ENCODE measurements at places on chromosomes 1 and 21. TPM values are rescaled to one million over a fixed set of nuclear protein-coding genes. Genes with fewer than 3 reads are reported as not detected.

DNA sequence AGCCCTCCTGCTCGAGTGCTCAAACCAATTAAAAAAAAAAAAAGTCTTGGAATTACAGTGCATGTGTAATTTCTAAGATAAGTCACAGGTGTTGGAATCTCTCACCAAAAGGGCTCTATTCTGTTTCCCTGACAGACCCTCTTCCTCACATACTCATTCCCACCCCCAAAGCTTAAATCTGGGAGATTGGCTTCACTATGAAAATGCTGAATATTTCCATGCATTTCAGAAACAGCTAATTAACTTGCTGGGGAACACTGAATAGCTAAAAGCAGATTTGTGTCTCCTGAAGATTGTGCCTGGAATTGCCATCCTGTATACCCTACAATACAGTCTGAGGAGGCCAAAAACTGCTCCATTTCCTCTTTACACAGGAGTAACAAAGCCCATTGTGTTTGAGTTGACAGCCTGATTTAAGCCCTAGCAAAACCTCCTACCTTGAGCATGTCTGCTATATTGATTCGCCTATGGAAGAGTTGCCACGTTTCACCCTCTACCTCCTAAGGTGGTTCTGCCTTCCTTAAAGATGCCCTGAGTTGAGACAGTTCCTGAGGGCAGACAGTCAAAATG, 1.4 kb upstream of the PIK3R3 start:
- no peak for DNase-seq

- no peak for DNase-seq
These were observed 86.7 kb downstream of the NGF start for GRCh38 chr1:115251340-115251748.

ISG20L2 gene
- 10.8 TPM for total RNA-seq

GRCh38 chr1:229029879-229030235, 241.1 kb upstream of the RAB4A start:
- DNase-seq = no peak

PLA2G2D gene
- not detected for total RNA-seq

C4BPA gene
- 792 TPM for total RNA-seq

TDRD5 gene
- total RNA-seq = not detected

- no peak for DNase-seq
These were observed 49.0 kb downstream of the NRIP1 start for GRCh38 chr21:15015622-15016471.

- no peak for DNase-seq
These were observed 554.8 kb downstream of the NUF2 start for GRCh38 chr1:163876546-163876945.

- DNase-seq = no peak
These were observed 30.2 kb upstream of the ATP5PO start for GRCh38 chr21:33945652-33946270.

CAMTA1 gene
- 33.6 TPM for total RNA-seq

- no peak for DNase-seq
These were observed 237.6 kb downstream of the MRPL39 start for GRCh38 chr21:25369524-25370300.

Measured in left lobe of liver (tissue), 2 donors.